Bronchus fibroblast of lung (primary cell): ENCODE measurements at places on chromosomes 4 and X. TPM values are rescaled to one million over a fixed set of nuclear protein-coding genes. Genes with fewer than 3 reads are reported as not detected.

Gene RBM47
- total RNA-seq, result 0.30 and 0.50 TPM in 2 replicates

Gene TMPRSS11A
- total RNA-seq, result not detected in 2 replicates

Gene TBC1D8B
- 4.2 and 4.5 TPM in 2 replicates for total RNA-seq

Gene CCDC149
- total RNA-seq, result 1.8 and 2.7 TPM in 2 replicates

Gene TGIF2LX
- total RNA-seq, result not detected in 2 replicates

Gene TMPRSS11F
- not detected in 2 replicates for total RNA-seq

Gene ETDA
- not detected in 2 replicates for total RNA-seq

Gene PRR32
- not detected in 2 replicates for total RNA-seq

Gene F8A2
- total RNA-seq, result not detected in 2 replicates

Gene PRMT9
- 7.1 and 8.7 TPM in 2 replicates for total RNA-seq

Gene NEXMIF
- total RNA-seq, result not detected in 2 replicates

Gene DRP2
- total RNA-seq, result 1.2 and 2.0 TPM in 2 replicates
